RPMI7951 (cell line): ENCODE measurements at places on chromosomes 5 and 9. TPM values are rescaled to one million over a fixed set of nuclear protein-coding genes. Genes with fewer than 3 reads are reported as not detected.

DNA sequence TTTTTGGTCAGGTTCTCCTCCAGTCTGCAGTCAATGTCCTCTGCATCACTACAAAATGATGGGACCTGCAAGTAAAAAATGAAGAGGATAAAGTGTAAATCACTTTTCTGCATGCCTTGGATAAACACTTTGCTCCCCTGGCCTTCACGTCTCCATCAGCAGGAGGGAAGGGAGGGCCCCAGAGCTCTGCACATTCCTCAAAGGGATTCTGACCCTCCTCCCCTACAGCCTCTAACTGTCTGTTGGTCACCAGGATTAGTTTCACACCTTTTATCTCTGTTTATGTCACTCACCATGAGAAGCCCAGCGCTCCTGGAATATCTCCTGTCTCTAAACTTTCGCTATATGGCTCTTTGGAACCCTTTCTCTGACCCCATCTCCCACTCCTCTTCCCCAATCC lies 103.3 kb downstream of the SVEP1 start:
- DNase-seq, result no peak

Gene PCDHB15
- total RNA-seq, result 1.6 and 2.0 TPM in 2 replicates

Gene DHX29
- total RNA-seq, result 21.5 and 26.3 TPM in 2 replicates

Gene TLN1
- total RNA-seq, result 117 and 137 TPM in 2 replicates
